Glomerular endothelial cell (primary cell): ENCODE measurements at places on chromosomes 12 and 14. TPM values are rescaled to one million over a fixed set of nuclear protein-coding genes. Genes with fewer than 3 reads are reported as not detected.

GRCh38 chr12:121733849-121734248 is 21.3 kb downstream of the TMEM120B start:
- DNase-seq: no peak

GRCh38 chr12:66365718-66366490 is 63.6 kb downstream of the HELB start:
- no peak for DNase-seq

GRCh38 chr14:101844751-101845150 is 83.2 kb downstream of the PPP2R5C start:
- DNase-seq: no peak

FRS2 gene
- total RNA-seq: 22.2 and 31.2 TPM in 2 replicates

DNA sequence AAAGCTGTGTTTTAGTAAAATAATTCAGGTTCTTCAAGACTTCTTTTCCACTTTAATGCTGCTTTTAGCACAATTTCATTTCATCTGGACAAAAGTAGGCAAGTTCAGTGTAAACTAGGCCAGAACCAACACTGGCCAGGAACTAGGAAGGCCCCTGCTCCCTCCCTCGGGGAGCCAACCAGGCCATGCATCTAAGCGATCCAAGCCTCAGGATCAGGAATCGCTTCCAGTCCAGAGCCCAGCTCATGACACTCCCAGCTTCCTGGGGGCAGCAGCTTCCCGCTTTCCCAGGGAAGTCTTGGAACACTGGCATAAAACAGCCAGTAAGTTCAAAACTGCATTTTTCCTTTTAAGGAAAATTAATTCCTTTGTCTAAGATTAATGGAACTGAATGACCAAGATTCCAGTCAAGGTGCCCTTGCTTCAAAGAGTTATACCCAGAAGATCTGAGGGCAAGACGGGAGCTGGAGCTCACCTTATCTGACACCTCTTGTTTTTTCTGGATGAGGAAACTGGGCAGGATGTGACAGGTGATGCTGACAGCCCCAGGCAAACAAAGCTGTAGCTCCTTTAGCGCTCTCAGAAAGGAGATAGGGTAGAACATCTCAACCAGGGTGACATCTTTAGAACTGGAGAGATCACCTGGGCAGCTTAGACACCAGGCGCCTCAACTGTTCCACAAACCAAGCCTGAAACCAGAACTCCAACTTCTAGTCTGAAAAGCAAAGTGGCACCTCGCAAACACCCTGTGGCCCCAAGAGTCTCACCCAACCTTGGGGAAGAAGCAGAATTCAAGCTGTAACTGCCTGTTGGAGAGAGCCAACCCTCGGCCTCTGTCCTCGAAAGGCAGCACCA is 61.4 kb upstream of the PNMA1 start:
- DNase-seq: no peak

GRCh38 chr14:65421201-65421981 is 8.9 kb downstream of the FUT8 start:
- DNase-seq: no peak

DNA sequence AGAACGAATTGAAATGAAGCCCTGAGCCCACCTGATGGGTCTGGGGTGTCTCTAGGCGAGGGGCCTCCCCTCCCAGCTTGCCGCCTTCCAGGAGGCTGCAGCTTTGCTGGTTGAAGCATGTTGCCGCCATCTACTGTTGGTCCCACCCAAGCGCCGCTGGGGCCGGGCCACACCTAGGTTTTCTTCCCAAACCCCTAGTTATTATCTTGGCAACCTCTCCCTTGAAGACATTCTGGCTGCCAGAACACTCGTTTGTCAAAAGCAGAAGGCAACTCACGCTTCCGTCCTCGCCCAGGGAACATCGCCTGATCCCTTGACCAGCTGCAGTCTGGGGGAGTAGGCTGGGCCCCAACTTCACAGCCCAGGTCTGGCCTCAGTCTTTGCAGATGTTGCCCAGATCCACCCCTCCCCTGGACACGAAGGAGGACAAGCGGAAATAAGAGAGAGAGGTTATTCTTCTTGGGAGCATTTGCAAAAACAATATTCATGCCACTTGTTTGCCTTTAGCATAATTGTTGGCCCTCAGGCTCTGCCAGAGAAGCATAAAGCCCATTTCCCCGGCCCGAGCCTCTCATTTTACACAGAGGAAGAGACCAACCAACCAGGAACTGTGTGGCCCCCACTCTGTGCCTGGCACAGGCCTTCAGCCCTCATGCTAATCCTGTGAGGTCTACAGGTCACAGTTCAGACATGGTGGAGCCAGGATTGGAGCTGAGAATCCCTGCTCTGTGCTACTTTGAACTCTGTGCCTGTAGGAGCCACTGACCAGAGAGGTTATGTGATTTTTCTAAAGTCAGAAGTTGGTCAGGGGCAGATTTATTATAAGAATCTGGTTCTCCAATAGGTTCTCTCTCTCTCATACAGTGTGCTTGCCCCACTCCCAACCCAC is 6.8 kb downstream of the EMP1 start:
- no peak for DNase-seq
